ENCODE measurements at places on chromosomes 11 and 22.

DNA sequence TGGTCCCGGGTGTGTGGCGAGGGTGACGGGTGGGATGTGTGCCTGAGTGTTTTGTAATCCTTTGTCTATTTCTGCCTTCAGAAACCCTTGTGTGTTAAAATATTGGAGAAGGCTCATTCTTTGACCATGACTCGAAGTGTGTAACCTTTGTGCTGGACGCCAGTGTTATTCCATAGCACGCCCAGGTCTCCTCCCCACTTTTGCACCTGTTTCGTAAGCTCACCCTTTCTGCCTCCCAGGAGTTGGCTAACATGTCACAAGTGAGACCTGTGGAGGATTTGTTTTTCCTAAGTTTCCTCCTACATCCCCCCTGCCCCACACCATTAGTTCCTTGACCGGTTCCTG, 382 bp downstream of the C11orf54 start:
- peak; percentile 82 for DNase-seq

DNA sequence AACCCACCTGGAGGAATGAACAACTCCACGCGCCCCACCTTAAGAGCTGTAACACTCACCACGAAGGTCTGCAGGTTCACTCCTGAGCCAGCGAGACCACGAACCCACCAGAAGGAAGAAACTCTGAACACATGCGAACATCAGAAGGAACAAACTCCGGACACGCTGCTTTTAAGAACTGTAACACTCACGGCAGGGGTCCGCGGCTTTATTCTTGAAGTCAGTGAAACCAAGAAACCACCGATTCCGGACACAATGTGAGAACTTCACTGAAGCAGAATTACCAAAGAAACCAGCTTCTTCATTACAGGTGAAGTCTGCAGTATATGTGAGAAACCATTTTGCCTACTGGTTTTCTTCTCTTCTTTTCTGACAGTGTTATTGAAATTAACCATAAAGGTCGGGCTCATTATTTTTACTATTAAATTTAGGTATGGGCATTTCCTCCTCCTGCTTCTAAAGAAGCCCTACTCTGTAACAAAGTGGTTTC, 303.0 kb downstream of the KCNA4 start:
- DNase-seq = no peak

DNA sequence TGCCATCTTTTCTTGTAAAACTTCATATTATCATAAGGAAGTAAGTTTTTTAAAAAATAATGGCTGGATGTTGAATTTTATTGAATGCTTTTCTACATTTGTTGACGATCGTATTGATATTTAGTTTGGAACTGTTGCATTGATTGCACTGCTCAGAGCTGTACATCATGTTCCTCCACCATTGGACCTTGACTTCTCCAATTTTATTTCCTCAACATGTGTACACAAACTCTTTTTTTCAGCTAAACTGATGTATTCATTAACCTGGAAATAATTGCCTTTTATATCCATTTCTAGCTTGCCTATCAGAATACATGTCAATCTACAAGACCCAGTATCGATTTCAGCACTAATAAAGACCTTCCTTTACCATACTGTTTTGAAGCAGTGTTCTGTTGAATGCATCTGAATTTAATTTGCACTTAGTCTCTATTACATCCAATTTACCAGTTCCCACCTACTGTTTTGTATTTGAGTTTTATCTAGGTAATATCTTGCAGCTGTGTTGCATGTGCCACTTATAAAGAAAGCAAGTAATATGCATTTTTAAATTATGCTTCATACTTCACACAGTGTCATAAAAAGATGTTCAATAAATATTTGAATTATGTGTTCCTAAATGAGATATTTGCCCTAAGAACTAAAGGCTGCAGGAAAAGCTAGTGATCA, 5.5 kb downstream of the CEP57 start:
- peak; percentile 51 for DNase-seq

DNA sequence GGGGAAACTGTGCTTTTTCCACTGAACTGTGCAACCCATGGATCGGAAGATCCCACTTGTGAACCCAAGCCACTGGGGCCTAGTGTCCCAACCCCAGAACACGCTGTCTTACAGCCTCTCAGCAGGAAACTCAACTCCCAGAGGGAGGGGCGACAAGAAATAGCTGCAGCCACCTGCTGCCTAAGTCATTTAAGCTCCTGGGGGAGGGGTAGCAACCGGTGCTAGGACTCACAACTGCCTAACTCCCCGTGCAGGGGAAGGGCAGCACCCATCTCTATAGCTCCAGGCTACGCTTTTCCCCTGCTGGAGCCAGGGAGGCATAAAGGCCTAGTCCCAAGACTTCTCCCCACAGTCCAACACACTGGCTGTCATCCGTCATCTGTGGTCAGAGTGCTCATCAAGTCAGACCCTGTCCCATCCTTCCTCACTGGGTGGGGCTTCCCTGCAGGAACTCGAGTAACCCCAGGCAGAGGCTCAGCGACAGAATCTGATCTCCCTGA, 363.0 kb downstream of the LUZP2 start:
- no peak for DNase-seq

GRCh38 chr11:84215672-84216071, 929.5 kb upstream of the CCDC90B start:
- DNase-seq = no peak

DNA sequence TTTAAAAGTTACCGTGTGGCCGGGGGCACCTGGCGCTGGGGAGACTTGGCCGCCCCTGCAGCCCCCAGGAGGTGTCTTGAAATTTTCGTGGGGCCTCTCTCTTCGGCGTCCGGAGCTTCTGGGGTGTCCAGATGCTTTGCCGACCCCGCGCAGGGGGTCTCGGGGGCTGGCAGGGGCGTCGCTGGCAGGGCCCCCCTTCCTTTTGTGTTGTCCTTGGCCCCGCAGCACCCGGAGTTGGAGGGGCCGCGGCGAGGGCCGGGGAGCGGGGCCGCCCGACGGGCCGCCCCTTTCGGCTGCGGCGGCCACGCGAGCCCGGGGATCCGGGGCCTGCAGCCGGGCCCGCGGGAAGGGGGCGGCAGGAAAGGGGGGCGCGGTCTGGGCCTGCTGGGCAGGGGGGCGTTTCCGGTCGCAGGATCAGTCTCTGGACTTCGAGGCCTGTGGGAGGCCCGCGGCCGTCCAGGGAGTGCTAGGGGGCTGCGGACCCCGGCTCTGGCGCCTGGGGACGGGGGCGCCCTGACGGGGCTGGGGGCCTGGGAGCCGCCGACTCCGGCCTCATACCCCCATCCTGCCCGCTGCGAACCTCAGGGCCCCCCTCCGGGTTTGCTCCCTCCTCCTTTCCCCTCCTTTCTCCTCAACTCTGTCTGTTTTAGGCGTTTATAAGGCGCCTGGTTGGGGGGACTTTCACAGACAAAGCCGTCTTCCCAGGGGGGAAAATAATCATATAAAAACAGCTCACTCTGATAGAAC, 869 bp downstream of the ZC3H7B start:
- no peak for DNase-seq

DNA sequence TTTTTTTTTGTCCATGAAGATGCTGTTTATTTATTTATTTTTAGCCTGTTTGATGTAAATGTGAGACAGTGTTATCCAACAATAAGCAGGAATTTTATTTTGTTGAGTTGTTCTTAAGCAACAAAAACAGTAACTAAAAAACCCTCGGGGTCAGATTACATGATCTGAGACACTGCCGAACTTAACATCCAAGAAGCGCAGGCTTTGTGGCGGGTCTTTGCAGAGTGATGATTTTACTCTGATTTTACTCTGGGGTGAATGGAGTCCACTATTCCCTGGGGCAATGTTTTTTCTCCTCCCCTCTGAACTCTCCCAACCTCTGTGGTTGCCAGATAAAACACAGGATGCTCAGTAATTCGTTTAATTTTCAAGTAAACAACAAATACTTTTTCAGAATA, 450.1 kb upstream of the B3GAT1 start:
- DNase-seq = no peak

- DNase-seq = no peak
Measured at GRCh38 chr11:45677770-45678512, 12.5 kb upstream of the CHST1 start.

DNA sequence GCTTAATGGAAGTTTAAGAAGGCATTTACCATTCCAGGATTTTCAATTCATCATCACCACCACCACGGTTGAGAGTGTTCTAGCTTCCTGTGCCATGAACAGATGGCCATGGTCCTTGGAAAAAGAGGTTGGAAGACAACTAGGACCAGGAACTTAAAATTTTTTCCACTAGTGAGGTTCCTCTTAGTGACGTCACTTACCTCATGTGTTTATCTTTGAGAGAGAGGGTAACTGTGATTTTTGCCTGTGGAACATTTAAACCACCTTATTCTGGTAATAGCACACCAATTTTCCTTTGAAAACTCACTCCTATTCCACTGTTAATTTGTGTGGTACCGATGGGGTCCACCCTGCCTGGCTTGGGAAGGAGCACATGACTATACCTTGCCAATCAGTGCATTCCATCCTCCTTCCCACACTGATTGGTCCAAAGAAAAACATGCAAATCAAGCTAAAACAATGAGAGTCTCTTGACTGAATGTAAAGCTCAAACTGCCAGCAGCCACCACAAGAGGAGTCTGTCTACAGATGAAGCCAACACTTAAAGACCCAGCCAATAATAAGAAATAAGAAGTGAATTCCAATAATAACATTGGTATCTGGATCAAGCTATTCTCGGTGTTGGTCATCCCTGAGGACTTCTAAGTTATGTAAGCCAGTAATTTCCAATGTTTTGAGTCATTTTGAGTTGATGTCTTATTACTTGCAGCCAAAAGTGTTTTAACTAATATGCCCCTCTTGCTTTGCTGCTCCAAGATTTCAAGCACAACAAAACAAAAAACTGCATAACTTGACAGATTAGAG, 111.8 kb downstream of the MPPED2 start:
- DNase-seq = no peak

DNA sequence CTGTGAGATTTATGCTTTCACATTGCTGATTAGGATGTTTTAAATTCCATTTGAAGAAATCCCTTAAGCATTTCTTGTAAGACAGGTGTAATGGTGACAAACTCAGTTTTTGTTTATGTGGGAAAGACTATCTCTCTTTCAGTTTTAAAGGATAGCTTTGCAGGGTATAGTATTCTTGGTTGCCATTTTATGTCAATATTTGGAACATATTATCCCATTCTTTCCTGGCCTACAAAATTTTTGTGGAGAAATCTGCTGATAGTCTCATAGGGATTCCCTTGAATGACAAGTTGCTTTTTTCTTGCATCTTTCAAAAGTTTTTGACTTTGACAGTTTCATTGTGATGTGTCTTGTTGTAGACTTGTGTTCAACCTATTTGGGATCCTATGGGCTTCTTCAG, 28.8 kb downstream of the NAGA start:
- no peak for DNase-seq

DNA sequence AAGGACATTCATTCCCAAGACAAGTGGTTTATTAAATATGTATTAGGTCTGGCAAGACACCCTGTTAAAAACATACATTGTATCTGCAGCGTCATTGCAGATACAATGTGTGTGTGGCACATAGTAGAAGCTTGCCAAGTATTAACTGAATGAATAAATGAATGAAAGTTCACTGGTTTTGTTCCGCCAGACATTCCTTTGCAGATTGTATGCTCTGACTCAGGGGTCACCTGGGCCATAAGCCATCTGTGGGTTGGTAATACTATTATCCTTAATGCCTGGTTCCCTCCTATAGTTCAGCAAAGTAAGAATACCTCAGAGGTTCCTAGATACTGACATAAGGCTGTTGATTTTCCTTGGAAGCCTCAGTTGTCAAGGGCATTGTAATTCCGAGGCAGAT, 377.3 kb upstream of the CCDC90B start:
- no peak for DNase-seq

DNA sequence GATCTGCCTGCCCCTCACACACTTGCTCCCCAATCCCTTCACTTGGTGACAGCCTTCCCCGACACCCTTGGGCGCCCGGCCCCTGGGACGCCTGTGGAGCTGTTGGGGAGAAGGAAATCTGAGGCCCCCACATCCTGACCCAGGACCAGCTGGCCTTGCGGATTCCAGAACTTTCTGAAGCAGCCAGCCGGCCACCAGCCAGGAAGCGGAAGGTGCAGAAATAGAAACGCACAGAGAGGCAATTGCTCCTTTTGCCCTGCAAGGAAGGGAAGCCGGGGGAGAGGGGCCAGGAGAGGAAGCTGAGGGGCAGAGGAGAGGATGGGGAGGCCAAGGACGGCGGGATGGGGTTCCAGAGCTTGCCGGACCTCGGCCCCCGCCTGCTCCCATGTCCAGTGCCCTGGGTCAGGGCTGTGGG, 66.7 kb upstream of the LINC01488 start:
- DNase-seq = no peak

GRCh38 chr11:101049123-101049522, 80.5 kb downstream of the PGR start:
- DNase-seq = no peak

GRCh38 chr11:119509282-119509841, 86.4 kb upstream of the THY1 start:
- DNase-seq = no peak

GRCh38 chr11:32713496-32713895, 81.0 kb downstream of the CCDC73 start:
- no peak for DNase-seq

DNA sequence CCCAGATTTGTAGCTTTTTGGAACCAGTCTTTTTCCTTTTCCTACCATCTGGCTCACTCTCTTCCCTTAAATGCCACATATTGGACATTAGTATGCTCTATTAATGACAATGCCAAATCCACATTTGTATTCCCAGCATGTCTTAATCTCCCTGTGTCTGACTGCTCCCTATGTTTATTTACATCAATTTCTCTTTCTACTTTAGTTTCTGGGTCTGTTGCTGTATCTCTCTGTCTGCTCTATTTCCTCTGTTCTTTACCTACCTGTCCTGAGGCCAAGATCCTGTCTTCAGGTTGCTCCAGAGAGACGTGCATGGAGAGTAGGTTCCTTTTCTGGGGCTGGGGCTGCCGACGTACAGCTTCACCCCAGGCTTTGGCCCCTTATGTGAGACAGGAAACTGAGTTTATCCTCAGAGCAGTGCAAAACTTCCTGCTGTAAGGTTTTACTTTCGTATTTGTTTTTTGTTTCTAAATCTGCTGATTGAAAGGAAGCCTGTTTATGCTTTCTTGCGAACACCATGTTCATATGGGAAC, 25.6 kb downstream of the OR2AG2 start:
- no peak for DNase-seq

DNA sequence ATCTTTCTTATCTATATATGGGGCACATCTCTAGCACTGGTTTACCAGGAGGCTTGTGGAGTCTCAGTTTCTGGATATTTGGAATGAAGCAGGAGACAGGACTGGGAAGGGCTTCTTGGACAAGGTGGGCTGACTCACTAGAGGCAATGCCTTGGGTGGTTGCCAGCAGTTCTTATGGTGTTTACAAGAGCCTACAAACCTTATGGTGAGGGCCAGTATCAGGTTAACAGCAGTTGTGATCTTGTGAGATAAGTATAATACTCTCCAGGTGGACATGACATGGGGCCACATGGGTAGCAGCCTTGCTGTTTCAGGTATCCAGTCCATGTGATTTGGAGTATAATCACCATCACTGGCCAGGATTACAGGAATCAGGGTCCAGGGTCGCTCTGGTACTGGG, 10.2 kb downstream of the FUT4 start:
- DNase-seq = no peak

DNA sequence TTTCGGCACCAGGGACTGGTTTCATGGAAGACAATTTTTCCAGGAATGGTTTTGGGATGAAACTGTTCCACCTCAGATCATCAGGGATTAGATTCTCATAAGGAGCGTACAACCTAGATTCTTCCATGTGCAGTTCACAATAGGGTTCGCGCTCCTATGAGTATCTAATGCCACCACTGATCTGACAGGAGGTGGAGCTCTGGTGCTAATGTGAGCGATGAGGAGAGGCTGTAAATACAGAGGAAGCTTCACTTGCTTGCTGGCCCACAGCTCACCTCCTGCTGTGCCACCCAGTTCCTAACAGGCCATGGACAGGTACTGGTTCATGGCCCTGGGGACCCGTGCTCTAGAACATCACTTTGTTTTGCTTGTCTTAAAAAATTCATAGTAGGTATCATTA, 41.8 kb upstream of the AMPD3 start:
- no peak for DNase-seq

- DNase-seq = no peak
Measured at GRCh38 chr11:17636721-17637120, 82.7 kb upstream of the MYOD1 start.
